ENCODE measurements at places on chromosomes 12 and 14.
A peak's percentile ranks its signal among the peaks of the same experiment; 100 is the strongest.

DNA sequence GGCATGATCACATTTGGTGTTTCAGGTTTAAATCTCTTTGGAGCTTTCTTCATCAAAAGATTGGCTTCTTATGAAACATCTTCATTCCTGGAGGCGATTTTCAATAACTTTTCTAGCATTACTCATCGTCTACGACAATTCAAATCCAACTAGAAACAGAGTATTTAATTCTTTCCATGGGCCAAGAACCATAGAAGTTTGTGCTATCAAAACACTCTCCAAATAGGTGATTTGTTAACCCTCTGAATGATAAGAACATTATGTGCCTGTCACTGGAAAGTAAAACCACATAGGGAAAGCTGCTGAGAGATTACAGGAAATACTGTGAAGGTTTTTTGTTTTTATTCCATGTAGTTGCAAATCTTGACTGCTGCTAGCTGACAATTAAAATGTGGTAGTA, 6.9 kb upstream of the DCN start:
- no peak overlapping the region for H3K4me3 ChIP-seq
- DNase-seq: no peak
- H3K36me3 ChIP-seq: no peaks in the 10 kb centered on the region

DNA sequence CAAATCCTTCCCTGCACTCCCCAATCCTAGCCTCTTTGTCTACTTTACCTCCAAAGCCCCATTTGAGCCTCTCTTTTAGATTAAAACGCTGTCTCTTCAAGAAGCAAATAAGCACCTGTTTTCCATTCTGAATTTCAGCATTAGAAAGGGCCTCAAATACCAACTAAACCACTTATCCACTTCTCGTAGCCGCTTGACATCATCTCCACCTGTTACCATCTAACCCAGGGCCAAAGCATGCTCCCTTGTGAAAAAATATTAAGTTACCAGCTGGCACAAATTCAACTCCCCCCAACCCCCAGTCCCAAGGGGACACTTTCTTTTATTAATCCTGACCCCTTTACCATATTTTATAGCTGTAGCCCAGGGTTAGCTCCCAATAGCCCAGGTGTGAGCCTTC, 43.1 kb downstream of the GPHB5 start:
- H3K4me3 ChIP-seq: no peak overlapping the region
- H3K27me3 ChIP-seq: no peaks in the 10 kb centered on the region
- H3K27ac ChIP-seq: no peak overlapping the region
- no peaks in the 10 kb centered on the region for H3K4me1 ChIP-seq

DNA sequence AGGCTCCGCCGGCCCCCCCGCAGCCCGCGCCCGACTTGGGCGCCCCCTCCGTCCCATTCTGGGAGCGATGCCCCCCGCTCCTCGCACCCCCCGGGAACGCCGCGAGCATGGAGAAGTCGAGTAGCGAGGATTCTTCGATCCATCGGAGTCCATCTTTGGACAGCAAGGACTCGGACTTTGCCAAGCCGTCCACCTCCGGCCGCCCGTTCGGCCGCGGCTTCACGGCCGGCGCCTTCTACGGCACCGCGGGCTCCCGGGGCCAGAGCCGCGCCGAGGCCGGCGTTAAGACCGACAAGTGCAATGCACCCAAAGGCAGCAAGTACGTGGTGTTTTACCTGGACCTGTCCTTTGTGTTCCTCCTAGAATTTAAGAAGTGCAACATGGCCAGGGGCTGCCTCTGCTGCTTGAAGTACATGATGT, 123.6 kb downstream of the TSPAN9 start:
- H3K4me3 ChIP-seq: peak overlapping the region; percentile 63
- H3K27ac ChIP-seq: no peak overlapping the region
- no peak for DNase-seq
- peaks cover 52% of the 10 kb centered on the region for H3K4me1 ChIP-seq
- H3K36me3 ChIP-seq: no peaks in the 10 kb centered on the region

GRCh38 chr12:98863167-98863566, 218.1 kb downstream of the APAF1 start:
- H3K36me3 ChIP-seq: no peaks in the 10 kb centered on the region
- H3K27ac ChIP-seq: no peak overlapping the region
- H3K4me3 ChIP-seq: no peak overlapping the region
- DNase-seq: no peak
- H3K27me3 ChIP-seq: no peaks in the 10 kb centered on the region

DNA sequence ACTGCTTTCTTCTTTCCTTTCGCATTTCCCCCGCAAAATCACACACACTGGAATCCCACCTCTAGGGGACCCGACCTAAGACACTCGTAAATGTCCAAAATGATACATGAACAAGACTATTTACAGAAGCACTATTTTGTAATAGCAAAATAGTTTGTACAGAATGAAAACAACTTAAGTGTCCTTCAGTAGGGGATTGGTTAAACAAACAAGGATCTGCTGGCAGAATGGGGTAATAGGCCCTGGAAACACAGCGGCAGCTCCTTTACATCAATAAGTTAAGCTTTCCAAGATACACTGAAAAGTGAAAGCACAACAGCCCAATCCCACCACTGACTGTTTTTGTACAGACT, 48.8 kb downstream of the LTBP2 start:
- H3K4me3 ChIP-seq: no peak overlapping the region
- H3K36me3 ChIP-seq: no peaks in the 10 kb centered on the region
- peak overlapping the region; percentile 61 for H3K27ac ChIP-seq

GRCh38 chr14:54834727-54835126, 67.9 kb downstream of the GCH1 start:
- H3K36me3 ChIP-seq: no peaks in the 10 kb centered on the region
- no peak overlapping the region for H3K4me3 ChIP-seq
- H3K27me3 ChIP-seq: no peaks in the 10 kb centered on the region
- no peak for DNase-seq

DNA sequence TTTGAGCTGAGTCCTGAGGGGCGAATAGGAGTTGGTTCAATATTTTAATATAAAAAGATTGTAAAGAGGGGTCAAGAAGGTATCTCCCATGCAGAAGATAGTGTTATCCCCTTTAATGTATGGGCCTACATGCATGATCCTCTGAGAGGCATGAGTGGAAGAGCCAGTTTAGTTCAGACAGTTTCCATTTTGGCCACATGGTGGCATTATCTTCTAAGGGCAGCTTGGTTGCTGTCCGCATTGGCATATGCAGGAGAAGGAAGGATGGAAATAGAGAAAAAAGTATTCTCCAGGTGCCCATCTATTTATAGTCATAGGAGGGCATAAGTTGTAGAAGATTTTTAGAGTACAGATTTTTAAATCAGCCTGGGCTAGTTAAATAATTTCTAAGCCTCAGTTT, 5.4 kb downstream of the SAMD4A start:
- H3K27me3 ChIP-seq: peaks cover 7% of the 10 kb centered on the region
- DNase-seq: peak; percentile 26
- peaks cover 17% of the 10 kb centered on the region for H3K4me1 ChIP-seq
- peaks cover 10% of the 10 kb centered on the region for H3K36me3 ChIP-seq

- H3K36me3 ChIP-seq: no peaks in the 10 kb centered on the region
- H3K4me3 ChIP-seq: no peak overlapping the region
- H3K27ac ChIP-seq: no peak overlapping the region
- no peak for DNase-seq
Measured at GRCh38 chr12:104155711-104156555, 17.9 kb upstream of the NFYB start.

GRCh38 chr14:74488786-74489397, 4.2 kb downstream of the NPC2 start:
- H3K27me3 ChIP-seq: no peaks in the 10 kb centered on the region
- no peak overlapping the region for H3K4me3 ChIP-seq
- H3K4me1 ChIP-seq: peaks cover 19% of the 10 kb centered on the region

GRCh38 chr12:113247123-113248050, 26.1 kb downstream of the TPCN1 start:
- H3K27ac ChIP-seq: peak overlapping the region; percentile 76
- peaks cover 50% of the 10 kb centered on the region for H3K4me1 ChIP-seq
- peaks cover 7% of the 10 kb centered on the region for H3K36me3 ChIP-seq
- no peak for DNase-seq
- no peak overlapping the region for H3K4me3 ChIP-seq

- DNase-seq: peak; percentile 98
- H3K36me3 ChIP-seq: no peaks in the 10 kb centered on the region
- peak overlapping the region; percentile 100 for H3K27ac ChIP-seq
- H3K4me3 ChIP-seq: peak overlapping the region; percentile 55
Measured at GRCh38 chr12:10211940-10212738, 538 bp upstream of the GABARAPL1 start.

GRCh38 chr12:27143256-27144069, 61.1 kb upstream of the C12orf71 start:
- no peak for DNase-seq
- H3K36me3 ChIP-seq: no peaks in the 10 kb centered on the region
- H3K27ac ChIP-seq: no peak overlapping the region
- H3K4me1 ChIP-seq: no peaks in the 10 kb centered on the region

- DNase-seq: no peak
- H3K27ac ChIP-seq: no peak overlapping the region
- H3K4me3 ChIP-seq: no peak overlapping the region
- no peaks in the 10 kb centered on the region for H3K4me1 ChIP-seq
- no peaks in the 10 kb centered on the region for H3K27me3 ChIP-seq
- no peaks in the 10 kb centered on the region for H3K36me3 ChIP-seq
Measured at GRCh38 chr12:101013993-101014392, 196.0 kb downstream of the SLC5A8 start.

- H3K36me3 ChIP-seq: no peaks in the 10 kb centered on the region
- peak overlapping the region; percentile 23 for H3K27ac ChIP-seq
- H3K27me3 ChIP-seq: no peaks in the 10 kb centered on the region
- no peak for DNase-seq
- H3K4me3 ChIP-seq: no peak overlapping the region
Measured at GRCh38 chr12:92445253-92446082, 257.3 kb upstream of the PLEKHG7 start.

DNA sequence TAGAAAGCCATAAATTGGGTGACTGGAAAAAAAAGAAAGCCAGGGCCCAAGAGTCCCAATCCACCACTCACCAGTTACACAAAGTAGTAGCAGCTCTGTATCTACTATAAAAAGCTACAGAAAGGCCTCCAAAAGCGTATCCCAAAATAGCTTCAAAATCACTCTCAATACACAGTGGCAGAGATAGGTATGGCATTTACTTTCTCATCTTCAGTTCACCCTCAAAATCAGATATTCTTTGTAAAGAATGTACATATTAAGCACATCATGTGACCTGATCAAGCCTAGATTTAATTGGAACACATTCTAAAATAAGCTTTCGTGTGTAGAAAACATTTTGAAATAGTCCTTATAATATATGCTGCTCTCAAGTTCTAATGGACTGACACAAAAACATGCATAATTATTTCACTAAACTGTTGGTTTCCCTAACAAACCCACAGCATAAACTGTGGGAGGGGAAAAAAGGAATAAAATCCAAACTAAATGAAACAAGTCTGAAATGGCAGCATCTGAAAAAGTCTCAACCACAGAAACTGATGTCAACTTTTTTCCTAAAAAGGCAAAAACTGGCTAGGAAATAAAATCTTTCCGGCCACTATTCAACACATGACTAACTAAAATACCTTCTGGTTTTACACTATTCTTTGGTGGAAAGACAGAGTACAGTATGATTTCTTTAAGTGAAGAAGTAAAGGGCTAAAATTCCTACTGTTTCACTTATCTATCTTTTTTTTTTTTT, 25.9 kb downstream of the UBE2N start:
- no peaks in the 10 kb centered on the region for H3K27me3 ChIP-seq
- H3K4me3 ChIP-seq: no peak overlapping the region
- H3K27ac ChIP-seq: no peak overlapping the region
- no peaks in the 10 kb centered on the region for H3K36me3 ChIP-seq
- no peak for DNase-seq

DNA sequence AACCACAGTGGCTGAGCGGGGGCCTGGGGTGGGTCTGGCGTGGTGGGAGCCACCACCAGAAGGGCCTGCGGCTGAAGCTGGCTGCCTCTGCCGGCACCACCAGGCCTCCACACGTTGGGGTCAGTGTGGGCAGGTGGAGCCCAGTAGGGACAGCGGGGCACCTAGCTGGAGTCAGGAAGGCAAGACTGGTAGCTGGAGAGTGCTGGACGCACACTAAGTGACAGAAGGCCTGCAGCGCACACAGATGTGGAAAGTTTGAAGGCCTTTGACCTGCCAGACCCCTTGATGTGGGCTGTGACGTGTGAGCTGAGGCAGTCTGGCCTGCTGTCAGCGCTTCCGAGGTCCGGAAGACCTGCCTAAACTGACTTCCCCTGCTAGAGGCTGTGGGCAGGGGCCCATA, 26.3 kb downstream of the RIN3 start:
- no peak overlapping the region for H3K4me3 ChIP-seq
- DNase-seq: no peak
- peaks cover 28% of the 10 kb centered on the region for H3K4me1 ChIP-seq
- no peaks in the 10 kb centered on the region for H3K27me3 ChIP-seq
- peak overlapping the region; percentile 41 for H3K27ac ChIP-seq
- no peaks in the 10 kb centered on the region for H3K36me3 ChIP-seq

DNA sequence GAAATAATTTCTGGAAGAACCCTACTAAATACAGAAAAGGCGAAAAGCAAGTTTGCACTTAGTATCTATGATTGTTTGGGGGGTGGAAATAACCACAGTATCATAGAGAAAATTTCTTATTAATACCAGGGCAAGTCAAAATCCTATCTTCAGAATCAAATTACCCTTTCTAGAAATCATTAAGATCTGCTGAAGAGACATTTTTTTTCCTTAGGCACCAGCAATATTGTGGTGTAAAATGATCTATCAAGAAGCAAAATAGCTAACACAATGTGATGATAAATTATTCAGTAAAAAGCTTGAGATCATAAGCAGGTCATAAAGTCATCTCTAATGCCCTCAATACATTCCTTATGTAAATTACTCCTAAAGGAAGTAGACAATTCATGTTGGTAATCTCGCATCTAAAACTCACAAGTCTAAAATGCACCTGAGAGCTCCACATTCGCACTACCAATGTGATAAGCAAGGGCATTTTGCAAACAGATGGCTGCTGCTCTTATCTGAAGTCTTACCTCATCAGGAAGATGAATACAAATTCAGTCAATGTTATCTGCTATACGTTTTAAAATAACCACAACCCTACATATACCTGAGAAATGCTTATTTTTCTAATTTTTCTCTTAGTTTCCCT, 14.6 kb downstream of the HEATR5A start:
- H3K27ac ChIP-seq: no peak overlapping the region
- DNase-seq: no peak
- peaks cover 11% of the 10 kb centered on the region for H3K36me3 ChIP-seq
- no peaks in the 10 kb centered on the region for H3K4me1 ChIP-seq
- no peaks in the 10 kb centered on the region for H3K27me3 ChIP-seq
- H3K4me3 ChIP-seq: no peak overlapping the region

GRCh38 chr12:52433501-52434080, 580 bp downstream of the KRT75 start:
- H3K27me3 ChIP-seq: no peaks in the 10 kb centered on the region
- H3K27ac ChIP-seq: no peak overlapping the region
- no peak for DNase-seq

- DNase-seq: no peak
- no peaks in the 10 kb centered on the region for H3K36me3 ChIP-seq
- no peaks in the 10 kb centered on the region for H3K27me3 ChIP-seq
- H3K27ac ChIP-seq: no peak overlapping the region
Measured at GRCh38 chr14:89755816-89756215, 198.7 kb downstream of the EFCAB11 start.

- H3K4me1 ChIP-seq: no peaks in the 10 kb centered on the region
- no peak overlapping the region for H3K27ac ChIP-seq
- H3K4me3 ChIP-seq: no peak overlapping the region
Measured at GRCh38 chr12:24632466-24632865, 316.4 kb downstream of the BCAT1 start.

All from stomach (tissue), 19 donors.